GM13976 (cell line): ENCODE measurements at places on chromosomes 13 and 19.

DNA sequence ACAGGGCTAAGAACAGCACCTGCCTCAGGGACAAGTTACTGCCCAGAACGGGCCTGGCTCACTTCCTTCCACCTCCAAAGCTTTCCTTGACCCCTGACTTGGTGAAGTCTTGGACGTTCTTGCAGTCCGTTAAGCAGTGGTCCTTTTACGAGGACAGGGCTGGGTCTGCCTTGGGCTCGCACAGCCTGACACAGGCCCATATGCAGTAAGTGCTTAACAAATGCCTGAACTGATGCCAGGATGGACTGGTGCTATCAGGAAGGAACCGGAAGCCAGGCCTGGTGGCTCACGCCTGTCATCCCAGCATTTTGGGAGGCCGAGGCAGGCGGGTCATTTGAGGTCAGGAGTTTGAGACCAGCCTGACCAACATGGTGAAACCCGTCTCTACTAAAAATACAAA is 1.8 kb upstream of the PLK5 start:
- no peak for DNase-seq

- no peak for DNase-seq
These were observed 9.7 kb upstream of the ATP1A3 start for GRCh38 chr19:42003506-42004294.

- no peak for DNase-seq
These were observed 24.7 kb downstream of the MAP2K2 start for GRCh38 chr19:4099041-4099764.

- DNase-seq: no peak
These were observed 475.4 kb upstream of the ARGLU1 start for GRCh38 chr13:107043021-107043956.

GRCh38 chr13:47826471-47826870 is 174.6 kb downstream of the SUCLA2 start:
- no peak for DNase-seq

GRCh38 chr19:33343859-33344572 is 29.5 kb upstream of the CEBPG start:
- DNase-seq: no peak
